ENCODE measurements at places on chromosomes 12 and 14.

DNA sequence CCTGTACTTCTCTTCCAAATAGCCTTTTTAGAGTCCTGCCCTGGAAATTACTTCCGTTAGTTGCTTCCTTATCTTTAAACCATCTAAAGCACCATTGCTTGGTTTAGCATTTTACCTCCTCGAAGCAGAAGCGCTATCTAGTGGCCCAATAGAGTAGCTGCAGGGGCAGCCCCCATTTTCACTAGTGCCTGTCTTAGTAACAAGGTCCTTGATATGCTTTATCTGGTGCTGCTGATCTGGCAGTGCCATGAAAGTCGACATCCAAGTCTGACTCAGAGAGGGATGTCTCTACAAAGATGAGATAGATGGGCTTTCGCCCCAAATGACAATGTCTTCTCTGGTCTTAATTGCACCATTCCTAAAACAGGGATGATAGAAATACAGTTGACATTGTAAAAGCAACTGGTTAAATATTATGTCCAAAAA is 25.0 kb upstream of the CIT start:
- peak; percentile 88 for DNase-seq

- no peak for DNase-seq
Measured at GRCh38 chr14:74856366-74856765, 19.6 kb downstream of the PROX2 start.

GRCh38 chr14:104264495-104265265 is 126.3 kb downstream of the KIF26A start:
- no peak for DNase-seq

GRCh38 chr12:49263400-49263763 is 1.5 kb upstream of the TUBA1C start:
- no peak for DNase-seq

- no peak for DNase-seq
Measured at GRCh38 chr12:106114447-106115068, 24.2 kb downstream of the NUAK1 start.

GRCh38 chr12:124493809-124494750 is 73.3 kb downstream of the NCOR2 start:
- DNase-seq = no peak

- no peak for DNase-seq
Measured at GRCh38 chr12:44833561-44833960, 42.6 kb downstream of the NELL2 start.

DNA sequence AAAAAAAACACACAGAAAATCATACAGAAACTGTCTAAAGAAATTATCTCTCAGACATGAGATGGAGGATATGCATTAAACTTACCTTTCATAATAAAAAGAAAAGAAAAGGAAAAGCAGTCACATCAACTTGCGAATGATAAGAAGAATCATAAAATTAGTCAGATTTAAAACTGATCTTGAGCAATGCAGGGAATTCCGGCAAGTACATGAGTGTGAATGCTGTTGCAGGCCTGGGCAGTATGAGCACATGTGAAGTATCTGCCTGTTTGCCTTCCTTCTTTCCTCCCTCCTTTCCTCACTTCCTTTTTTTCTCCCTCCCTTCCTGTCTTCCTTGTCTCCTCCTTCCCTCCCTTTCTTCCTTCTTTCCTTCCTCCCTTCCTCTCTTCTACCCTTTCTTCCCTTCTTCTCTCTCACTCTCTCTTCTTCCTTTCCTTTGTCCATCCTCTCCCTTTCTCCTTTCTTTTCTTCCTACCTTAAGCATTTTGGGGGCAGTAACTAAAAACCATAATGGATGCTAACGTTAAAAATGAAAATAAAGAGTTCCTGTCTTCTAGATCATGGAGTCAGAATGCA is 38.5 kb upstream of the SLC6A15 start:
- DNase-seq = no peak

GRCh38 chr12:115660211-115660805 is 617.2 kb downstream of the MED13L start:
- DNase-seq = no peak

DNA sequence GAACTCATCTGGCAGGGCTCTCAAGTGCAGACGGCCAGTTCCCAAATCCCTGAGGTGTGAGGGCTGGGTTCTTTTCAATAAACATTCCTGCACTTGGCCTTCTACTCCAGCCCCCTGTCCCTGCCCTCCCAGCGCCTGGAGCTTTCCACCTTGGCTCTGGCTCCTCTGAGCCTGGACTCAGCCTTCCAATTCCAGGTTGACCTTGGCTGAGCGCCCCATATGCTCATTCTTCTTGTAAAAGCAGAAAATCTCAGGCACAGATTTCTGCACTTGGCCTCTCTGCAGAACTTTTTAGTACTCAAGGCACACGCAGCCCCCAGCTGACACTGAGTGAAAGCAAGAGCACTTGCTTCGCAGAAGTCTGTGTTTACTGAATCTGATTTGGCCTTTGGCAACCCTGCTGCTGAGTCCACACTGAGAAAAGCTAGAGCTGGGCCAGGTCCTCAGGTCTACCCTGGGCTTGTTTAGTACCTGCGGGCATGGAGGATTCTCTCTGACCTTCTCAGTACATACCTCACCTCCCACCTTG is 222.7 kb downstream of the MSRB3 start:
- DNase-seq = no peak

DNA sequence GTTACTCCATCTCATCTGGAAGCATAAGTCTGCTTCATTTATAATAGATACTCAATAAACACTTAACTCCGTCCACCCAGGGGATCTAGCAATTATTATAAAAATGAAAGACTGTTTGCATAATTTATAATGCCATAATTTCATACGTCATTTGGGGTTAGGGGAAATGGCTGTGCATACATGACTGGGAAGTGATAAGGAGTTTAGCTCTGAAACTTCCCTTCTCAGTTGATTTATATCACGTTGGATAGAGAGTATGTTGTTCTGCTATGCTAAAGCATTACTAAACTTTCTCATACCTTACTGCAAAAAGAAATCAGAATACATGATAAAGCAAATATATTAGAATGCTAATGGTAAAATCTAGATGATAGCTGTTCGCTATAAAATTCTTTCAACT is 90.4 kb upstream of the DYNC1H1 start:
- DNase-seq = no peak

DNA sequence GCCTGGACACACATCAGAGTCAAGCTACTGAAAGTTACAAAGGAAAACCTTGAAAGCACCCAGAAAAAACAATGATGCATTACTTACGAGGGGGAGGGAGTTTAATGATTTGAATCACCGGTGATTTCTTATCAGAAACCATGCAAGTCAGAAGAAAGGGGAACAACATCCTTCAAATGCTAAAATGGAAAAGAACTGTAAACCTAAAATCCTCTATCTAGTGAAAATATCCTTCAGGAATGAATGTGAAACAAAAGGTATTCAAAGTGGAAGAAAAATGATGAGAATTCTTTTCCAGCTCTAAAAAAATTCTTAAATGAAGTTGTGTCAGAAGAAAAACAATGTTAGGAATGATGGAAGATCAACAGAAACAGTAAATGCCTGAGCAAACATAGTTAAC is 16.8 kb downstream of the SCAF11 start:
- peak; percentile 43 for DNase-seq

- no peak for DNase-seq
Measured at GRCh38 chr14:91918186-91918883, 29.2 kb downstream of the FBLN5 start.

- DNase-seq = no peak
Measured at GRCh38 chr12:114408471-114408885, 2.5 kb upstream of the TBX5 start.

DNA sequence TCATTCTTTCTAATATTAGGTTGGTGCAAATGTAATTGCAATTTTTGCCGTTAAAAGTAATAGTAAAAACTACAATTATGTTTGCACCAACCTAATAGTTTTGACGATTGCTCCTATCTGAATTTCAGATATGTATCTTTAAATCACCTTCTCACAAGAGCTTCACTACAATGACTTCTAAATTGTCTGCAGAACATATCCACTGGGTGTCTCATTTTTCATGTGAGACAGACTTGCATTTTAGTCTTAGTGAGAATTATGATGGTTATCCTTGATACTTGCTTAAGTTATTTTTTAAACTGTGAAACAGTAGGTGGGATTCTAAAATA is 84.6 kb downstream of the ITPR2 start:
- DNase-seq = no peak

- no peak for DNase-seq
Measured at GRCh38 chr14:96616161-96616721, 114.1 kb downstream of the PAPOLA start.

DNA sequence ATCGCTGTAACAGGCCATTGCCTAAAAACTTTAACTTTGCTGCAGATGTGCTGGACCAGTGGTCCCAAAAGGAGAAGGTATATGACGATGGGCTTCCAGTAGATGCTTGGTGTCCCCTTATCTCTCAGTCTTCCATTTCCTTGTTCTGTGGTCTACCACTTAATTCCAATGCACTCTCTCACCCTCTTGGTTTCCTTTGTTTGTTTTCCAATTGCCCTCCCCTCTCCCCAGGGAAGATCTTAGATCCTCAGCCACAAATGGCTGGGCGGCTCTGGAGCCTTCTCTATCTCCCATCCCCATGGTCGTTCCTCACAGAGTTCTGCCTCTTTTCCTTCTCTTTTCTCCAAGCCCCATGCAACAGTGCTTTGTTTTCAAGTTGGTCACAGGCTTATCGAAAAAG is 584 bp downstream of the ACSM4 start:
- DNase-seq = no peak

Data from KBM-7 (cell line).